CD4-positive, alpha-beta memory T cell (primary cell): ENCODE measurements at places on chromosomes 16 and 17.

DNA sequence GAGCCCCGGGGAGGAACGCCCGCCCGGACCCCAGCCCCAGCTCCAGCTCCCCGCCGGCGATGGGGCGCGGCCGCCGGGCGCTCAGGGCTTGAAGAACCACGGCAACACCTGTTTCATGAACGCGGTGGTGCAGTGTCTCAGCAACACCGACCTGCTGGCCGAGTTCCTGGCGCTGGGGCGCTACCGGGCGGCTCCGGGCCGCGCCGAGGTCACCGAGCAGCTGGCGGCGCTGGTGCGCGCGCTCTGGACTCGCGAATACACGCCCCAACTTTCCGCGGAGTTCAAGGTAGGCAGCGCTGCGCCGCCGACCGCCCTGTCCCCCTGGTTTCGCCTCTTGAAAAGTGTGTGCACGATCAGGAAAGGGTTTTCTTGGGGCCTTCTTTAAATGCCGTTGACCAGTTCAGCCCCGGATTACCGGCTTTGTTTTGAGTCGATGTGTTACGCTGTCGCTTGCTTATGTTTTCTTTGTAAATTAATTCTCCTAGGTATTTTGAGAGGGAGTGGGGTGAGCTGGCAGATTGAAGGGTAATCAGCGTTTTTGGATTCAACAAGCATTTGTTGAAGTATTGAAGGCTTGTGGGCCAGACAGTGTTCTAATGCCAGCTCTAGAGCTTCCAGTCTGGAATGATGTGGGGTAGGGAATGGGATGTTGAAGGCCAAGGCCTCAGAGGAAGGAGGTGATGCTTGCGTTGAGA, 681 bp downstream of the USP43 start:
- no peak for DNase-seq

DNA sequence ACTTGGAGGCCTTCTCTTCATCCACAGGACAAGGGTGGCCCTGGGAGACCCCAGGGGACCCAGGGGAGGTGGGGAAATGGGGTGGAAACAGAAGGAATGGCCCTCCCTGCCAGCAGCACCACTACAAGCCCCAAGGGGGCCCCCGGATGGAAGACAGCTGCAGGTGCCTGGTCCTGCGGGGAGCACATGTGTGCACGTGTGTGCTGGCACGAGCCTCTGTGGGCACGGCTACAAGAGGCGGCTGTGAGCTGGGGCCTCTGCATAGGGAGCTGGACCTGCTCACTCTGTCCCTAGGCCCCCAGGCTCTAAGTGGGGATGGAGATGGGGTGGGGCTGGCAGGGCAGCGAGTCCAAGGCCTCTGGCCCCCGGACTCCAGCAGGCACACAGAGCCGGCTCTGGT, 13.2 kb upstream of the AATK start:
- DNase-seq = no peak

- DNase-seq = no peak
Measured at GRCh38 chr16:89596957-89597649, 16.3 kb upstream of the DPEP1 start.

GRCh38 chr16:83717308-83717707, 90.5 kb upstream of the HSBP1 start:
- no peak for DNase-seq

DNA sequence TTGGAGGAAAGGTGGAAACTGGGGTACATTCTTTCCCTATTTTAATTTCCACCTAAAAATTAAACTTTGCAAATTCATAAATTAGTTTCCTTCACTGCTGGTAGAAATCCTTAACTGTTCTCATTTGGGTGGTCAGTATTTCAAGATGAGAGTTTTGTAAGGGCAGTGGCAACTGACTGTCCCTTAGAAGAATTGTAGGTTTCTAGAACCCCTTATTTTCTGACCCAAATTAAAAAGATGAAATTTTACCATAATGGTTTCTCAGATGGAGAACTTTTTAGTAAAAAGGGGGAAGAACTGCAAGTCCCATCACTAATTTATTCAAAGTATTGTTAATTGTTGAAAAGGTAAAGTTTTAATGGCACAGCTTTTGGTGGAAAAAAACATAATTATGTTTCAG, 5.6 kb downstream of the IGF2BP1 start:
- DNase-seq = no peak

- DNase-seq = no peak
Measured at GRCh38 chr16:86570558-86571529, 4.2 kb downstream of the FOXC2 start.

GRCh38 chr16:5709889-5710288, 612.3 kb upstream of the EEF2KMT start:
- DNase-seq = no peak

DNA sequence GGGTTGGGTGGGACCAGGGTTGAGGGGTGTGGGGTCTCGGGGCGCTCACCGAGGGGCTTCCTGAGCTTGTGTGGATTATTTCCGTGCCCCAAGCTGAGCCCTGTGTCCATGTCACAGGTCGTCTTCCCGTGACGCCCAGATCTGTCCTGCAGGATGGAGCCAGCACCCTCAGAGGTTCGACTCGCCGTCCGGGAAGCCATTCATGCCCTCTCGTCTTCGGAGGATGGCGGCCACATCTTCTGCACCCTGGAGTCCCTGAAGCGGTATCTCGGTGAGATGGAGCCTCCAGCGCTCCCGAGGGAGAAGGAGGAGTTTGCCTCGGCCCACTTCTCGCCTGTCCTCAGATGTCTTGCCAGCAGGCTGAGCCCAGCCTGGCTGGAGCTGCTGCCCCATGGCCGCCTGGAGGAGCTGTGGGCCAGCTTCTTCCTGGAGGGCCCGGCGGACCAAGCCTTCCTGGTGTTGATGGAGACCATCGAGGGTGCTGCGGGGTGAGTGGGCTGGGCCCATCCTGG, 1.0 kb downstream of the TELO2 start:
- no peak for DNase-seq

DNA sequence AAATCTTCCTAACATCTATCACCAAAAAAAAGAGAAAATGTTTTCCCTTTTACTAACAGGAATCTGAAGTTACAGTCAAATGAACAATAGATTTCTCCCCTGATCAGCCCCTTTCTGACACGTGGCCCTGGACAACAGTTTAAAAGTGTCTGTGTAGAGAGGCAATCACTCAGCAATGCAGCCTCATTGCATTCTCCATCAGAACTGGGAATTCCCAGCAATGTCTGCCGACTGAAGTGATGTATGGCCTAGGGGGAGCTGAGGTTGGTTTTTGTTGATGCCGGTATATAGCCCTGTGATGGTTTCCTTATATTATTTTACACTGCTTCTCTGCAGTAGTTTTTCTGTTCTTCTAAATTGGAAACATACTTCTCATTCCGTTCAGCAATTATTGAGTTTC, 904.3 kb upstream of the CDH8 start:
- no peak for DNase-seq

- no peak for DNase-seq
Measured at GRCh38 chr16:28096983-28097899, 33.7 kb upstream of the GSG1L start.

GRCh38 chr17:40951011-40951622, 13.7 kb upstream of the KRT23 start:
- DNase-seq = no peak

- DNase-seq = no peak
Measured at GRCh38 chr16:89014403-89015230, 37.6 kb upstream of the CBFA2T3 start.

DNA sequence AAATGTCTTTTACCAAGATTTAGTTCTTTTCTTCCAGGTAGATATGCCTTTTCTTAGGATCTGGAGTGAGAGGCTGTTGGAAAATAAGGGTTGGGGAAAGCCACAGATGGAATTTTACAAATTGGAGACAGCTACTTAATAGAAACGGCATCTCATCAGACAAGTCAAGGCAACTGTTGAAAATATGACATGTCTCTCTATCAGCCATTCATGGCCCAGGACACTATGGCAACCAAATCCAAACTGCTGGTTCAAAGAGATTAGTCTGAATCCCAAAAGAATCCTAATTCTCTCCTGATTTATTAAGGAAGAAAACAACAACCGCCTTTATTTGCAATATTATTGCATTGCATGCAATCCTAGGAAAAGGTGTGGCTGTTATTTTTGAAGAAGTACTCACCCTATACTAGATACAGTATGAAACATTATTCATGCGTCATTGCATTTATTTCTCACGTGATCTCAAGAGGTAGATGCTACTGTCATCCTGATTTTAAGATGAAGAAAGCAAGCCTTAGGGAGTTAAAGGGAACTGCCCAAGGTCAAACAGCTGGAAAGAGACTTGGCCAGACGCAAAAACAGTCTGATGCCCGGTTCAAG, 12.6 kb upstream of the CEP20 start:
- DNase-seq = no peak

DNA sequence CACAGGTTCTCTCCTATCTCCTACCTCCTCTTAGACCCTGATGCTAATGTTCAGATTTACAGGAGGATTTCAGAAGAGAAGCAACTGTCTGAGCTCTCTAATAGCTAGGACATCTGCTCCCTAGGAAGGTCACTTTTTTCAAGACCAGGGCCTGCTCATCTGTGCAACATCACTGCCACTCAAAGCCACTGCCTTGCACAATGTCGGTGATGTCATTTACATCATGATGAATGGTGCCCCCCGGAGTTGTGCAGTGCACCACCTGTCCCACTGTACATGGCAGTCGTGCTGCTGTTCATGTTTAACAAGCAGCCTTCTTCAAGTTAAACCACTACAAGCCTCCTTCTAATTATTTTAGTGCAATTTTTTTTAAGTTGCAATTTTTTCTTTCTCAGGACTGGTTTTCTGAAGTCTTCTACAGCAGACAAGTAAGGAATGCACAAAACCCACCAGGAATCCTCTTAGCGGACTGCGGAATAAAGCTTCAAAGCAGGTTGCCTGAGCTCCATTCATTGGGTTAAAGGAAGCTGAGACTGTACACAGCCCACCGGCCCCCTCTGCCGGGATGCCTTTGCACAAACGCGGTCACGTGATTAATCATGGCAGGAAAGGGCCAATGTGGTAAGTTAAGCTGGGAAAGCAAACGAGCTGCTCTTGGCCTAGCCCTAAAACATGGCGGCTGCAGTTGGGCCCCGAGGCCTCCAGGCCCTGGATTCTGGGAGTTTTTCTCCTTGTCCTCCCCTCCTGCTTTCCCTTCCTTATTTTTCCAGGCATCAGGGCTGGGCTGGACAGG, 74.1 kb downstream of the MYH11 start:
- no peak for DNase-seq

- DNase-seq = no peak
Measured at GRCh38 chr16:60811657-60812056, 1224.6 kb downstream of the CDH8 start.

DNA sequence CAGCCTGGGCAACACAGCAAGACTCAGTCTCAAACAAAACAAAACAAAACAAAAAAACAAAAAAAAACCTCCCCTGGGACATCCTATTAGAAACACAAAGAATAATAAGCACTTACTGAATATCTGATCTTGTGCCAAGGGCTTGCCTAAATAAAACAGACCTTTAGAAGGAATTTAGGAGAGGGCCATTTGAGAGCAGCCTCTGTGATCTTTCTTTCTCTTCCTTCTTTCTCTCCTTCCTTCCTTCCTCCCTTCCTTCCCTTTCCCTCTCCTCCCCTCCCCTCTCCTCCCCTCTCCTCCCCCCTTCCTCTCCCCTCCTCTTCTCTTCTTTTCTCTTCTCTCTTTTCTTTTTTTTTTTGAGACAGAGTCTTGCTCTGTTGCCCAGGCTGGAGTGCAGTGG, 12.3 kb downstream of the ITGAL start:
- DNase-seq = no peak

- DNase-seq = no peak
Measured at GRCh38 chr17:40422990-40423633, 5.4 kb upstream of the TOP2A start.

DNA sequence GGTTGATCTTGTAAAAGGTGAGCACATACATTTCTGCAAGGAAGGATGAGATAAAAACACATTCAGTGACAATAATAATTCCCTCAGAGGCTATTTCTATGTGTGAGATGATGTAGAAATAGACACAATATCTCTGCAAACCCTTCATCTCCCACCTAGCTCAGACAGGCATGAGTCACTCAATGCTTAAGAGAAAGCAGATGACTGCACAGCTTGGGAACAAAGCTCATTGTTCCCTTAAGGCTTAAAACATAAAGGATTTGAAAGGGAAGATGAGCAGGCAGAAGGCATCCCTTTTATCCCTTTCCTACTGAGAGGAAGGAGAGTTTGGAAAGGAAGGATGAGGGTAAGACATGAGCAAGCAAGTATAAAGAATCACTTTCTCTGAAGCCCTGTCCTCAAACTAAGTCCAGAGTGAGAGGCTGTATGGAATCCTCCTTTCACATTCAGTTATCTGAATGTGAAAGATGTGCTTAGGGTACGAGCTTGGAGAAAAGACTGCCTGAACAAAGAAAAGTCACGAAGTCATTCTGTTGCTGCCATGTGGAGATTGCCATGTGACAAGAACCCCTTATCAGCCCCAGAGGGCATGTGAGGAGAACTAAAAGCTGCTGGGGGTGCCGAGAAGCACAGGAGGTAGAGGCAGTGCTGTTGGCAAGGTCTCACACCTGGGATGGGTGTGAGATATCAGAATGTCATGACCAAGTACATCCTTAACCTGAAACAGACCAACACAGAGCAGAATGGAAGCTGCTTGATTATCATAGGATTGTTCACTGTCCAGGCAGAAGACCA, 58.2 kb downstream of the CNTNAP4 start:
- no peak for DNase-seq

GRCh38 chr16:79792664-79793351, 192.3 kb upstream of the MAF start:
- no peak for DNase-seq

- no peak for DNase-seq
Measured at GRCh38 chr16:89473136-89473712, 17.1 kb downstream of the ANKRD11 start.

- no peak for DNase-seq
Measured at GRCh38 chr16:87098361-87098760, 218.8 kb downstream of the C16orf95 start.

DNA sequence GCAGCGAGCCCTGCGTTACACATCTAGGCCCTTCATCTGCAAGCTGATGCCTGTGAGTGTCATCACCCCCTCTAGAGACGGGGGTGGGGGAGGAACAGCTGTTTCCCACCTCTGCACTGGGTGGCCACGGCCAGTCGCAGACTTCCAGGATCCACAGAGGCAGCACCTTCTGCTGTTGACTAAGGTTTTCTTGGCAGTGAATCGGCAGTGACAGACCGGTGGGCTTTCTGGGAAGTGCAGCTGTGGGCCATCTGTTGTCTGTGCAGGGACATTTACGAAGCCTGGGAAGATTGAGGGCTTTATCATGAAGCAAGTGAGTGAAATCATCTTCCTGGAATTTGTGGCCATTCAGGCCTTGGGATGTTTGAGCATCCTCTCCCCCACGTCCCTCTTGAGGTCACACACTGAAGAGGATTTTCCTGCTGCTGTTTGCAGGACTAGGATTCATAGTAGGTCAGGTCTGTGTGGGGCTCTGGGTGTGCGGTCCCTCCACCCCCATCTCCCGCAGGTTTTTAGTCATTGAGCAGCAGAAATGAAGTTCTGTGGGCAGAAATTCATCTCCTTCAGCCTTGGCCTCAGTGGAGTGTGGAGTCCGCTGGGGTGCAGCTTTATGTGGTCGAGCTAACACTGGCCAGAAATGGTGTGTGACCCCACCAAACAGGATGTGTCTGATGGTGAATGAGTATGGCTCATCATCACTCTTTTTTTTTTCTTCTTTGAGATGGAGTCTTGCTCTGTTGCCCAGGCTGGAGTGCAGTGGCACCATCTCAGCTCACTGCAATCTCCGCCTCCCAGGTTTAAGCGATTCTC, 12.0 kb downstream of the PGS1 start:
- no peak for DNase-seq

GRCh38 chr17:15951368-15952047, 6.6 kb downstream of the ADORA2B start:
- DNase-seq = no peak
